ENCODE measurements at places on chromosomes 1 and 21. TPM values are rescaled to one million over a fixed set of nuclear protein-coding genes. Genes with fewer than 3 reads are reported as not detected.
A peak's percentile ranks its signal among the peaks of the same experiment; 100 is the strongest.

GRCh38 chr1:113217447-113218208 lies 144.6 kb downstream of the LRIG2 start:
- peak; percentile 38 for DNase-seq

GRCh38 chr1:92822879-92823278 lies 9.0 kb upstream of the RPL5 start:
- DNase-seq, result no peak

GRCh38 chr1:192343344-192343743 lies 26.6 kb downstream of the RGS21 start:
- DNase-seq, result peak; percentile 87

DNA sequence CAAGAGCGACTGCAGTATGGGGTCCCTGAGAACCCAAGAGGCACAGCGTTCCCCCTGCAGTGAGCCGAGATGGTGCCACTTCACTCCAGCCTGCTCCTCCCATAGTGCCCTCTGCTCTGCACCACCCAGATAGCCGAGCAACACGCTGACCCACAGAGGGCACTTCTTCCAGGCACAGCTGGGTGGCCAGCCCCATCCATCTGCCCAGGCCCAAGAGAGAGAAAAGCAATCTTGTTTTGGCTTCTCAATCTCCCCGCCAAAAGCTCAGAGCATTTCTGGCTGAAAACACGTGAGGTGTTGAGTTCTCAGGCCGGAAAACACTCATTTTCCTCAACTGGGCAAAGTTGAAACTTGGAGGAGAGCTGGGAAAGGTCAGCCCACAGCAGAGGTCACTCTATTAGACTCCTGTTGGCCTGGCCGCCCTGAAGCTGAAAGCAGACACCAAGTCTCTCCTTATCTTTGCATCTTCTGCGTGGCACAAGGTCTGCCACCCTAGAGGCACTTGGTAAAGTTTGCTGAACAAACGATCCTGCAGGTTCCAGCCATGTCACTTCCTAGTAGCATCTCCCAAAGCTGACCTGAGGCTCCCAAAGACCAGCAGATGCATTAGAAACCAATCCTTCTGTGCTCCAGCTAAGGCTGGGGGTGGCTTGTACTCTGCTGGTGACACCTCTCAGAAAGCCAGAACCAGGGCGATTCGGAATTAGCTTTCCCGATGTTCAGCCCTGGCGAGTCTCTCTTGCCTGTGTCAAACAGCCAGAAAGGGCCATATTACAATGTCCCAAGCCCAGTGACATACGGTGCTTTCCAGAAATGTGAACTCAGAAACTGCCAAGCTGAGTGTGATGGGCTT lies 10.9 kb downstream of the CAPN9 start:
- DNase-seq, result no peak

GRCh38 chr1:90149101-90149500 lies 154.2 kb downstream of the ZNF326 start:
- no peak for DNase-seq

DNA sequence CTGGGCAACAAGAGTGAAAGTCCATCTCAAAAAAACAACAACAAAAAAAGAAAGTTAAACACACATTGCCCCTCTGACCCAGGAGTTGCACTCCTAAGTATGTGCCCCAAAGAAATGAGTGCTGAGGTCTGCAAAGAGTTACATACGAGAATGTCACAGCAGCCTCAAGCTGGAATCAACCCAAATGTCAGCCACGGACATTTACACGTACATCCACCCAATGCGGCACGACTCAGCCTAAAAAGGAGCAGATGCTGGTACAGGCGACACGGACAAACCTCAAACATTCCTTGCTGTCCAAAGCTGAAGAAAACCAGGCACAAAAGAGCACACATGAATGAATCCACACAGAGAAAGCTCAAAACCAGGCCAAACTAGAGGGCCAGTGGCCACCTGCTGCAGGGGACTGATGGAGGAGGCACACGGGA lies 46.8 kb upstream of the ECE1 start:
- DNase-seq, result peak; percentile 45

GRCh38 chr1:97042551-97042950 lies 321.0 kb downstream of the PTBP2 start:
- no peak for DNase-seq

DNA sequence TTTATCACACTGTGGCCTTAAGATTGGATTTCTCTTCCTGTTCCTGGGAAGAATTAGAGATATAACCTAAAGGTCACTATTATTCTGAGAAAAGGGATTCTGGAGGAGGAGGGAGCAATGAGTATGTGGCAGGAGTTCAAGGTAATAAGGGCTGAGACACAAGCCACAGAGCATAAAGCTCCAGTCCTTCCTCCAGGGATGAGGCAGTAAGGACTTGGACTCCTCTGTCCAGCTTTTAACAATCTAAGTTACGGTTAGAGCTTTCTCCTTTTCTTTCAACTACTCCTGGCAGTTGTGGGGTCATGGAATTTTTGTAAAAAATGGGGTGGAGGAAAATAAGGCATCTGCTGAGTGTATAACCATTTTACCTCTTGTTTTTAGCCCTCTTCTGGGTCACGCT lies at the start of gene HSD3B2:
HSD3B2 (plus strand) TSS at position 201 of the 400 bp plus-strand sequence. CDS start 270 bp downstream, outside the sequence.
- DNase-seq, result no peak

- no peak for DNase-seq
These were observed 5.2 kb upstream of the LRRC53 start for GRCh38 chr1:74517599-74518051.

DNA sequence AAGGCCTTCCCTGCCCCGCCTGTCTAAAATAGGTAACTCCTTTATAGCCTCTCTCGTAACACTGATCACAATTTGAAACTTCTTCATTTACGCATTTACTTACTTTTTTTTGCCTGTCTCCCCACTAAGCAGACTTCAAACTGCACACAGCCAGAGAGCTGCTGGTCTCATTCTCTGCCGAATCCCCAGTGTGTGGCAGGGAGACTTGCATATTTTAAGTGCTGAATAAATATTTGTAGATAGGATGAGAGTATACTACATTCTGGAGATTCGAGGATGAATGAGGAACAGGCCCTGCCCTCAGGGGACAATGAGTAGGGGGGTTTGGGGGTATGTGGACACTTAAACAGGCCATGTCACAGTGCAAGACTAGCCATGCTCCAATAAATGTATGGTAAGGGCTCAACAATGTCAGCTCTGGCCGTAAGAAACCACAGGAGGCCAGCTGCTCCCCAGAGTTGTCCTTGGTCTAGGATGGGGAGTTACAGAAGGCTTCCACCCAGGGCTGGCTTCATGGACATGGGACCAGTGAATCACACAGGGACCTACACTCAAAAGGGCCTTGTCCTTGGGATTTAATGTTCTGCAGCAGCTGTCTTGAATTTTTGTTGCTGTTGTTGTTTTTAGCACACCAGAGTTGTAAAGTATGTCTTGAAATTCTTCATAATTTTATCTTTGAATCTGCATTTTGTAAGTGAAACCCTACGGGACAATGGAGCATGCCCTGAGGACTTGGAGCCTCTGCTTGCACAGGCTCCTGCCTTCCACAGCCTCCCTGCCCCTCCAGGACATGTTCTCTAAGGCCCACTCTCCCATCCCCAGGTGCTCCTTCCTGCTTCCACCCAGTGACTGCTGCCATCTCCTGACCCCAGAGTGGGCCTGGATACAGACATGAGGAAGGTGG lies 8.5 kb downstream of the DIO1 start:
- DNase-seq, result no peak

GRCh38 chr1:28297826-28298225 lies 31.0 kb upstream of the MED18 start:
- no peak for DNase-seq

DNA sequence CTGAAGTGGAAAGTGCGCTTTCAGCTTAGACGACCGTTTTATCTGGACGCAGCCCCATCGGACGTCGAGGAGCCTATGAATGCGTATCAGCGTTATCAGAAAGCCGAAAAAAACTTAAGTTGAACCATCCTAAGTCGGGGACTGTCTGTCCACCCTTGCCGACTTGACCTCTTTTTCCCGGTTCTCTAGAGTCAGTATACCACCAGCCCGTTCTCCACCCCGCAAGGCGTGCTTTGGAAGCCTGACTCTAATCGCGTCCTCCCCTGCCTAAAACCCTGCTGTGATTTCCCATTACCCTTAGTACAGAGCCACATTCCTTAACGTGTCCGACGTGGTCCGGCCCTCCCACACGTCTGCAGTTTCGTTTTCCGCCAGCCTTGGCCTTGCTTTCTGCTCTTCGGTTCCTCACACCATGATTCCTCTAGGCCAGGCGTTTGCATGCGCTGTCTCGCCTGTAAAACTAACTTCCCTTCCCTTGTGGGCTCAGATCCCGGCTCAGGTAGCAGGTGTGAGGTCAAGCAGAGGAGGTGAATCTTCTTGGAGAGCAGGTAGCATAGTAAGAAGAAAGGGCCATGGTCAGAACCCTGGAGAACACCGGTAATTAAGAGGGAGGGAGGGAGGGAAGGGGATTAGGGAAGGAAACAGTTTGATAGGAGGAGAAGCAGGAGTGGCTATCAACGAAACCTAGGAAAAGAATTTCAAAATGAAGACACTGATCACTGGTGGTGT lies 865 bp downstream of the ADPRS start:
- peak; percentile 27 for DNase-seq

- no peak for DNase-seq
These were observed 43.7 kb downstream of the ST7L start for GRCh38 chr1:112575154-112575804.

DNA sequence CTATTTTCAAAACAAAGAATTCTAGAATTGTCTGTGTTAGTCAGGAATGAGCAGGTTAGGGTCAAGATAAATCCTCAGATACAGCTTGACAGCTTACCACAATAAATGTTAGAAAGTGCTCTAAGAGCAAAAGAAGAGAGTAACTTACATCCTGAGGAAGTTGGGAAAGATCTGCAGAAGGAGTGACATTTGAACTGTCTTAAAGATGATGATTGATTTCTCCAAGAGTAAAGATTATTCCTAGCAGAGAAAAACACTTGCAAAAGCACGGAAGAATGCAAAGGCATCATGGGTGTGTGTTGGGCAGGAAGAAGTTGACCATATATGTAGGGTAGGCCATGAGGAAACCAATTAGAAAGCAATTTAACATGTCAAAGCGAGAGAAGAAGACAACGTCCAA lies 175.4 kb downstream of the LRRC7 start:
- no peak for DNase-seq

DNA sequence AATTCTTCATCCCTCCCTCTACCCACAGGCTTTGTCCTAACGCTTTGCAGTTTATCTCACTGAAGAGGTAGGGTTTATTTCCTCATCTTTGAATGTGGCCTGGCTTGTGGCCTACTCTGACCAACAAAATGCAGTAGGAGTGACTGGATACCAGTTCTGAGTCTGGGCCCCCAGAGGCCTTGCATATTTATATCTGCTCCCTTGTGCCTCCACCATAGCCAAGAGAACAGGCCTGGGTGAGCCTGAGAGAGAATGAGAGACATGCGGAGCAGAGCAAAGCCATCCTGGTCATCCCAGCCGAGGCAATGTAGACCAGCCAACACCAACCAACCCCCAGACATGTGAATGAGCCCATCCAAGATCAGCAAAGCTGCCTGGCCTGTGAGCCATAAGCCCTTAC lies 30.3 kb downstream of the SMIM12 start:
- no peak for DNase-seq

DNA sequence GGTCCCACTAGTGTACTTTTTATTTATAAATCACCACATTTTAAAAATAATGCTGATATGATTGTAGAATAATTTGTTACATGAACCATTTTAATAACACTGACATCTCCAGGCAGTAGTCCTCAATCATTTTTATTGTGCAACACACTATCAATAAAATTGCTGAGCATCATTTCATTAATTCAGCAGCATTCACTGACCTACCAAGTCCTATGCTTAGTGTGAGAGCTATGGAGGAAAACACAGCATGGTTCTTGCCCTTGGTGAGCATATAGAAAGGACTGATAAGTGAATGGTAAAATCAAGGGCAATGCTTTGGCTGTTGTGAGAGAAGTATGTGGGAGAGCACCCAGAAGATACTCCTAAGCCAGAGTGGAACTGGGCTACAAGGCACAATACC lies 119.7 kb downstream of the KCNT2 start:
- DNase-seq, result no peak

DNA sequence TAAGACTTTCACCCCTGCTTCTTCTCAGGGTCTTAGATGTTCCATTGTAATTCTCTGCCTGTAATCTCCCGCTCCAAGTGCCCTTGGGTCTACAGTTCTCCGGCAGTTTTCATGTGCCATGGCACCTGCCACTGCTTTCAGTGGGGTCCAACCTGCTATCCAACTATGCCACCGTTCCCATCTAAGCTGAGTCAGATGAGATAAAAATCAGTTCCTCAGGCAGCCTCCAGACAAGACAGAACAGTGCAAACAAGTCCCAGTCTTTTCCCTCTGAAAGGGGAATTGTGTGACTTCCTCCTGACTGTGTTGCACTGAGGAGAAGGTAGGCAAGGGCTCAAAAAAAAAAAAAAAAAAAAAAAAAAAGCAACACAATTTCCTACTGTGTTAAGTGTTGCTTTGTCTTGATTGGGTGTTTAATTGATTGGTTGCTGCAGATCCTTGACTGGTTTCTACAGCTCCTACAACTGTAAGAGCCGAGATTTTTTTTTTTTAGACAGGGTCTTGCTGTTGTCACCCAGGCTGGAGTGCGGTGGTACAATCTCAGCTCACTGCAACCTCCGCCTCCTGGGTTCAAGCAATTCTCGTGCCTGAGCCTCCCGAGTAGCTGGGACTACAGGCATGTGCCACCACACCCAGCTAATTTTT lies 50.7 kb downstream of the EBNA1BP2 start:
- DNase-seq, result no peak

DNA sequence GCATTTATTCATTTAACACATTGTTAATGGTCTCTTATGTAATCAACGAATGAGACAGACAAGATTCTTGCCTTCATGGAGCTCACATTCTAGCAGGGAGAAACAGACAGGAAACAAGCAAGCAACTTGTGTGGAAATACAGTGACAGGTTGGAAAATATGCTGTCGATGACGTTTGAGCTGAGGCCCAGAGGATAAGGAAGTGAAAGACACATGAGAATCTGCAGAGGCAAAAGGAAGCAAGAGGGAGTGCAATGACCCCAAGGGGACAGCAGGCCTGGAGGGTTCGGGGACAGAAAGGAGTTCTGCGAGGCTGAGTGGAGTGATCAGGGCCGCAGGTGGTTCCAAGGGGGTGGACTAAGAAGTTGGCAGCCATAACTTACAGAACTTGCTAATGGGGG lies 60.6 kb upstream of the AKT3 start:
- DNase-seq, result no peak

GRCh38 chr1:62514746-62515423 lies 78.0 kb downstream of the USP1 start:
- DNase-seq, result no peak

DNA sequence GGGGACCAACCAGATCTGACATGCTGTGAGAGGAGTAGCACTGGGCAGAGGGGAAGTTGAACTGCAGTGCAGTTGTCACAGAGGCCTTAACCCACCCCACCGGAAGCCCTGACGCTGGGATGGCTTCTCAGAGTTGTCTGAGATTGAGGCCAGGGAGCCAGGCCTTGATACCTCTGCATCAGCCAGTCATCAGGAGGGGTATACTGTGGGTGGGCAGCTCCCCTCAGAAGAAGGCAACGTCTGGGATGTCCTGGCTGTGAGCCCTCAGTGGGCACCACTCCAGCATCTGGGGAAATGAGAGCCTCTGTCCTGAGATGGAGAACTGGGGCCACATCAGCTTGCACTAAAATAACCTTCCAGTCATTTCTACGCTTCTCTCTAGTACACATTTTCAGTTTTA lies 47.9 kb upstream of the BCAR3 start:
- peak; percentile 24 for DNase-seq

- no peak for DNase-seq
These were observed 56.5 kb downstream of the FOXO6 start for GRCh38 chr1:41417746-41418145.

Gene ZSWIM5
- total RNA-seq, result 3.8 TPM

Gene KRTAP10-5
- not detected for total RNA-seq

Gene NUAK2
- 14.1 TPM for total RNA-seq

Gene JAM2
- 16.0 TPM for total RNA-seq

Gene SLC1A7
- total RNA-seq, result 0.61 TPM

Gene CR1L
- 2.6 TPM for total RNA-seq

Gene HAPLN2
- total RNA-seq, result not detected

Gene TDRKH
- total RNA-seq, result 11.6 TPM

Gene TAF5L
- total RNA-seq, result 16.2 TPM

Gene FBLIM1
- 37.4 TPM for total RNA-seq
